ENCODE measurements at places on chromosomes 7 and 10.

DNA sequence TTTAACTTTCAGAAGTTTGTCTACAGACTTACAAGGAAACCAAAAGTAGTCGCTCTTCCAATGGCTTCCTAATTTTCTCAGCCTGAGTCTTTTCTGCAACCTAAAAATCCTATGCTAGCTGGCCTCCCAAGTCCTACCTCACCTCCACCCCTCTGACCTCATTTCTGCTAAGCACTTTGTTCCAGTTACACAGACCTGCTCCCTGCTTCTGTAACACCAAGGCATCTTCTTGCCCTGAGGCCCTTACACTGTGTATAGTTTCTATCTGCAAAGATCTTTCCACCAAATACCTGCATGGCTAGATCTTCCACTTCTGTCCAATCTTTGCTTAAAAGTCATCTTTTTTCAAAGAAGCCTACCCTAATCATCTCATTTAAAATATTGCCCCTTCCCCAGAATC lies 1.9 kb upstream of the SNX13 start:
- DNase-seq, result no peak

- DNase-seq, result no peak
These were observed 9.0 kb downstream of the AEBP1 start for GRCh38 chr7:44112997-44113763.

DNA sequence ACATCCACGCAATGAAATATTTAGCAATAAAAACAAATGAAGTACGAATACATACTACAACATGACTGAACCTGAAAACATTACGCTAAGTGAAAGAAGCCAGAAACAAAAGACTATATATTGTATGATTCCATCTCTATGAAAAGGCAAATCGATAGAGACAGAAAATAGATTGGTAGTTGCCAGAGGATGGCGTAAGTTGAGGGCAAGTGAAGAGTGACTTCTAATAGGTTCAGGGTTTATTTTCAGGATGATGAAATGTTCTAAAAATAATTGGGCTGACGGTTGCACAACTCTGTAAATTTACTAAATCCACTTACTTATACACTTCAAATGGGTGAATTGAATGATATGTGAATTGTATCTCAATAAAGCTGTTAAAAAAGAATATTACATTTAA lies 39.5 kb upstream of the TECTB start:
- DNase-seq, result no peak

DNA sequence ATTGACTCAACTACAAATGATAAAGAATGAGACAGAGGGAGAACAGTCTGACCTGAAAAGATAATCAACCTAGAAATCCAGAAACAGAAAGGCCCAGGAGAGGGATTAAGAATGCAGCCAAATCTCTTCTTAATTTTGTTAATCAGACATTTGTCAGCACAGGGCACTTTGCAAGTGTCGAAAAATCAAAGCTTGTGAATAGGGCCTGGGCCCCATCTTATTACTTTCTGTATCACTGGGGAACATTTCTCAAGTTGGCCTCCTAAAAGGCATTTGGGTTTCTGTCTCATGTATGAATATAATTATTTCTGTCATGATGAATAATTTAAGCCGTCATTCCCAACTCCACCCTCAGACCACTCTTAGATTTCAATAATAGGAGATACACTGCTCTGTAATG lies 308.4 kb upstream of the PRKCQ start:
- DNase-seq, result no peak

DNA sequence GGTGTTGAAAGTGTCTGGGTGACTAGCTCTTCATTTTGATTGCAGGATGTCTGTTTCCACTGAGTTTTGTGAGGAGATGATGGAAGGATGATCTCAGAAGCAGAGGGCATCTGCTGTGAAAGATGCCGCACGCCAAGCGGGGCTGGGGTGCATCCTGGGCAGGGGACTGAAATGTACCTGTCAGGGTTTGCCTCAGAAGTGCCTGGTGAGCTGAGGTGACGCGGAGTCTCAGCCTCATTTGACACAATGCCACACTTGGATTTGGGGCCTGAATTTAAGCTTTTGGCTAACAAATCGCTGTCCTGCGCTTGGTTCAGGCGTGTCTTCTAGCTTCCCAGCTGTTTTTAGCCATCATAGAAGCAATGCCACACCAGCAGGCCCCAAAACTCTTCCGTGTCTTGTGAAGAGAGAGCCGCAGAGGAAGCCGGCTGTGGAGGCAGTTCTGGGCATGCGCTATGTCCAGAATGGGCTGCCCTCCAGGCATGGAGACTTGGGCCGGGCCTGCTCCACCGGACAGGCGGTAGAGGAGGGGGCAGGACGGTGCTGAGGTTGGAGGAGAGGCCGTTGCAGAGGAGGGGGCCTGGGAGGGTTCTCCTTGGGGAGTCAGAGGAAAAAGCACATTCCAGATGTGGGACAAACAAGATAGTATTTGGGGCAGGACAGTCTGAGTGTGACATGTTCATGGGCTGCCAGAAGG lies 31.2 kb downstream of the WDR86 start:
- DNase-seq, result no peak

All from stimulated activated CD4-positive, alpha-beta T cell treated with anti-CD3 and anti-CD28 coated beads, TNF-alpha, amount 100 ng/mL, for 24 hours (primary cell).